Kidney (tissue), 22 donors: ENCODE measurements at places on chromosomes 12 and 14. TPM values are rescaled to one million over a fixed set of nuclear protein-coding genes. Genes with fewer than 3 reads are reported as not detected.

MSRB3 gene
- 10.3 TPM for polyA plus RNA-seq

- DNase-seq, result no peak
Observed at GRCh38 chr14:32724867-32725471, 213.7 kb upstream of the NPAS3 start.

GRCh38 chr12:93682846-93683261, 5.7 kb downstream of the CRADD start:
- no peak for DNase-seq

GZMB gene
- 0.86 TPM for polyA plus RNA-seq

DNA sequence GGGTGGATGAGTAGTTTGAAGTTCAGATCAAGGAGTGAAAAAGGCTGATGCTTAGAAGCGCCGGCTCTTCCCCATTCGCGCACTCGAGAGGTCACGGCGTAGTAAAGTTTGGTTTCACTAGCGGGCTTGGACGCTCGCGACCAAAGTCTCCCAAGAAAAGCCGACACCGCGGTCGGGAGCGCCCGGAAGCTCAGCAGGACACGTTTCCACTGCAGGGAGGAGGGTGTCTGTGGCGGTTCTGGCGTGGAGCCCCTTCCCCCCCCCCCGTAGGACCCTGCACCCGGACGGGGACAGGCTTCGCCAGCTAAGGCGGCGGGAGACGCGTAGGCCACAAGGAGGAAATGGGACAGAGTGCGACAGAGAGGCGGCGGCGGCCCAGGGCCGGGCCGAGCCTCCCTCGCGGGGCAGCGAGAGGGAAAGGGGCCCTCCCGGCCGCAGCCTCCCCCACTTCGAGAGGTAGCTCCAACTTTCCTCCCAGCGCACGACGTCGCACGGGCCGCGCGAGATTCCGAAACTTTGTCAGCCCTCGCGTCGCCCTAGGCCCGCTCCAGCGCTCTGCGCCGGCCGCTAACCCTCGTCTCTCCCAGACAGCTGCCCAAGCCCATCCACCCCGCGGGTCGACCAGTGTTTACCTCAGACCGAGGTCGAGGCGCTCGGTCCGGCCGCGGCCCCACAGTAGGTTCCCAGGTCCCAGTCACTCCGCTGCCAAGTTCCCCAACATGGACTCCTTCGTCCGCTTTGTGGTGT, 480 bp downstream of the SCAF11 start:
- peak; percentile 88 for DNase-seq

CEBPE gene
- polyA plus RNA-seq, result not detected

DNA sequence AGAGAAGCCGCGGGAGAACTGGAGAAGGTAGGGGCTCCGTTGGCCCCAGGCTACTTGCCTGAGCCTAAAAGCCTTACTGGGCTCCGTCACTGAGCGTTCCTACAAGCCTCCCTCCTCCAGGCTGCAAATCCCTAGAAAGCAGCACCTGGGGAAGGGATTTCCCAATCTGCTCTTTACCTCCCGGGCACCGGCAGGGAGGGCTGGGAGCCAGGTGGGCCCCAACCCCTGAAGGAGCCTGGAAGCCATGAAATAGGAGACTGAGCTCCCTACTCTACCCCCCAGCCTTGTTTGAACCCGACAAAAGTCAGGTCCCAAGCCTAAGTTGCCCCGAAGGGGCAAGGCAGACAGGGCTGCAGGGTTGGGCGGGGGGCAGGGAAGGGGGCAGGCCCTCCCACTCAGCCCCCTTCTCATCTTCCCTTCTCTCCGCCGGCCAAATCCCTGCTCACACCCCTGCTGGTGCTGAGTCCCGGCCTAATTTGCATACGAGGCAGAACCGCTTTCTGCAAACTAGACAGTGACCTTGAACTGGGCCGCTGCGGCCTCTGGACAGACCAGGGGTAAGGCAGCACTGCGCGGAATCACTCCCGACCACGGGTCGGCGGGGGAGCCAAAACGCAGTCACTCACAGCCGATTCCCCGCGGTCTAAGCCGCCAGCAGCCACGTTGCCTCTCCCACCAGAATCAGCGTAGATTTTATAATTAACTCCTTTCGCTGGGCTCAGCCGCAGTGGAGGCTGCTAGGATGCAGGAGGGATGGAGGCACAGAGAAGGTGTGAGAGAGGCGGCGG, 3.7 kb upstream of the HOXC12 start:
- no peak for DNase-seq

DNA sequence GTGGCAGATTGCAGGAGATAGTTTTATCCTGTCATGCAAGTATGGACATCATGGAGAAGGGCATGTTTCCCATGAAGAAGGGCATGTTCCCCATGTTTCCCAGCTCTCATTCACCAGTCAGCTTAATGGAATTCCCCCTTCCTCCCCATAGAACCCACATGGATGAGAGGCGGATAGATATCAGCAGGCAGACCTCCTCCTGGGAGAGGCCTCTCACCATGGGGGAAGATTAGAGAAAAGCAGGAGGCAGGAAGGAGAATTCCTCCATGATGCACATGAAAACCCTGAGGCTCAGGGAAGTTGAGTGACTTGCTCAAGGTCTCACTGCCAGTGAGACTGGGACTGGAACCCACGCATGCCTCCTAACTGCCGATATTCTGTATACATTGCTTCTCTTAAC, 92.9 kb upstream of the FOXN3 start:
- DNase-seq, result no peak

- DNase-seq, result no peak
Observed at GRCh38 chr12:43841253-43841652, 5.4 kb downstream of the TMEM117 start.

GRCh38 chr12:27513155-27513824, 10.7 kb upstream of the PPFIBP1 start:
- no peak for DNase-seq

- no peak for DNase-seq
Observed at GRCh38 chr12:14691560-14691959, 4.8 kb downstream of the GUCY2C start.

DNA sequence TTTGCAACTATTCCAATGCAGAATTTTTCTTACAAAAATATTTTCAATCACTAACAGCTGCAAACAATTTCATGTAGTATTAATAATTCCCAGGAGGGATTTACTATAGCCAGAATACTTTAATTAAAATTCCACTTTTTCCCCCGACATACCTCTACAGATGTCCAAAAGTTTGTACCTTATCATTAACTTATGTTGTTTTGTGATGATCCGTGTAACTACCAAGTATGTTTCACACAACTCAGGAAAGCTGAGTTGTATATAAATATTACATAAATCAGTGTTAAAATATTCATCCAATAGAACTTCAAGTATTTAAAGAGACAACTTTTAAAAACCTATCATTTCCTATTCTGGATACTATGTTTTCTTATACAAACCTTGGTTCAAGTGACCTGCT, 2.4 kb downstream of the EPS8 start:
- no peak for DNase-seq

DNA sequence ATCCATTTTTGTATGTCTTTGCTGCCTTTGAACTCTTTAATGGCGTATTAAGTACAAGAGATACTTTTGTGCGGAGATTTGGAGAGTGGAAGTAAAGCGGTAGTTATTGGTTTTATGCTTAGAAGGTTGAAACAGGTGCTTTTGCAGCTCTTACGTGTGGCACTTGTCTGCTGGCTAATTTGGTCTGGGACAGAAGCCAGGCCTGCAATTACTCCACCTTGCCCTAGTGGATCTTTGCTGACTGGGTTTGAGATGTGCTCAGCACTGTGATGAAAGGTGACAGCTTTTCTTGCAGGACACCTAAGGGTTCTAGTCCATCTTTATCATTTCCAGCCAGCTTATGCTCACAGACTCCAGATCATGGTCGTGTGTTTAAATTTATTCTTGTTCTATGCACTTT, 252.5 kb downstream of the RPL10L start:
- no peak for DNase-seq

GRCh38 chr12:86411710-86412109, 155.5 kb upstream of the MGAT4C start:
- DNase-seq, result no peak

DNA sequence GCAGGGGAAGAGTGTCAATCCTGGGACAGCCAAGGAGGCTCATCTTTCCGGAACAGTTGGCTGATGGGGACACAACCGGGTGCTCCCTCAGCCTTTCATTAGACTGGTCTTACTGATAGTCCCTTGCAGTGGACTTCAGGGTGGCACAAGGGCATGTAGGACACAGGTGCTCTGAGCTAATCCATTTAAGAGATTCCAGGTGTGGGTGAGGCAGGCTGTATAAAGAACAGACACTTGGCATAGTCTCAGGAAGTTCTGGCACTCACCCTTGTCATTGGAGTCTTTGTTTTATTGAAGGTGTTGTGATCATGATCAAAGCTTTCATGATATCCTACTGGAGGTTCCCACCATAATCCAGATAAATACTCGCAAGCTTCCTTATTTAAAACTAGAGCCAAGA, 341.6 kb downstream of the EMP1 start:
- no peak for DNase-seq

DNA sequence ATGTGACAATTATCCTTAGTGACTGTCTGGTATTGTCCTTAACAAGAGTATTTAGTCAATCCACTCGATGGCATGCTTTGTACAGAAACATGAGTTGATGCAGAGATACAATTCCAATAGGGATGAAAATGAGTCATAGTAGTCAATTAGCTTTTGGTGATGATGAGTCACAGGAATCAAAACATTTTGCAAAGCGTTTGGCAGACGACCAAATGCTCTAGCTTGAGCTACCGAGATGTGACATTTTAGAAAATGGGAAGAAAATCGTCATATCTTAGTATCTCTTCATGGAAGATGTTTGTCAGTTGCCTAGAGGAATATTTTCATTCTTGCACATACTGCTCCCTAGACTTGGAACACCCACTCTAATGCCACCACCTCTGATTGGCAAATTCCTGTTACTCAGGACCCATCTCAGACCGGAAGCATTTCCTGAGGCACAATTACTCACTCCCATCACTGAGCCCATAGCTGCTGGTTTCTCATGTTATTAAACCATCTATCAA, 95.0 kb downstream of the LMNTD1 start:
- no peak for DNase-seq

DNA sequence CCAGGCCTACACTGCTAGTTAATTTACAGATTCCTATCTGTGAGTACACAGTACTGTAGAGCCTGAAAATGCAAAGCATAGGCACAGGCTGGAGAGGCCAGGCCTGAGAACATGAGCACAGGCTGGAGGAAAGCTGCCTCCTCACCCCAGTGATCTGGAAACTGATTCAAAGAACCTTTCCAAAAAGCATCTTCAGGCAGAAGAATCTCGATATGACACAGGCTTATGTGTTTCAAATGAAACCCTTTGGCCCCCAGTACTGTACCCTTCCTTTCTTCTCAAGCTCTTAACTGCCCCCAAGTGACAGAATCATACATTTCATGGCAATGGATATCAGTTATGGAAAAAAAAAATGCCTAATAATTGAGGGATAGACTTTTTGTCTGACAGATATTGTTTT, 122.0 kb downstream of the KCNC2 start:
- DNase-seq, result no peak

DNA sequence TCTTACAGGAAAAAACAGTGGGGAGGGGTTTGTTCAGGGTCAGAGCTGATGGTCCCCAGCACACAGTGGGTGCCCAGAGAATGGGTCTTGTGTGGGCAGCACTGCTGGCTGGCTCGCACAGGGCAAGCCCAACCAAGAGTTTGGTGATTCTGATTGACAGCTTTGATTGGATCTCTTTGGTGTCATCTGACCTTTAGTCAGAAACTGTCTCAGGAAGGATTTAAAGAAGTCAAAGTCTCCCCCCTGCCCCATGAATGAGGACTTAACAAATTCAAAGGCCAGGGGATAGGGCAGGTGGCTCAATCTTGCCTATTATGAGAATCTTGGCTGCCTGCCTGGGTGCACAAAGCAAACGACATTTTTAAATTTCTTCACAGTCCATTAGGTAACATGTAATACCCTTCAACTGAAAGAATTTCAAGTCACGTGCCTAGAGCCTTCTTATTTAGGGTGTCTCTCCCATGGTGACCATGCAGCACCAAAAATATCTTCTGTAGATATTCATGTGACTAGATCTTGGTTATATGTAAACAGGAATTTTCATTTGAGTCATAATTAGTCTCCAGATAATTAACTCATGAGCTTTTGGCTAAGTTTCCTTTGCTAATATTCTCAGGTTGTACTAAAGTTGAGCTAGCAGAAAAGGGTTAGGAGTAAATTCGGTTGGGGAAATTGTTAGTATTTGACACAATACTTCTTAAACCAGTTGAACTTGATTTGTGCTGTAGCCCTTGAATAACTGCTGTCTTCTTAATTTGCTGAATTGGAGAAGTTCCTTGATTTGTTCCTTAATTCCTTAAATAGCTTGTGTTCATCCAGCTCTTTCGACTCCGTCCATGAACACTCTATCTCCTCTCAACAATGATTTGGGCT, 54.5 kb upstream of the HECTD1 start:
- DNase-seq, result no peak

- DNase-seq, result peak; percentile 49
Observed at GRCh38 chr12:123270214-123271000, 1.2 kb downstream of the CDK2AP1 start.

YBX3 gene
- polyA plus RNA-seq, result 86.9 TPM

MYO1H gene
- 0.56 TPM for polyA plus RNA-seq

DCN gene
- 239 TPM for polyA plus RNA-seq

ZNF26 gene
- 2.9 TPM for polyA plus RNA-seq

DNA sequence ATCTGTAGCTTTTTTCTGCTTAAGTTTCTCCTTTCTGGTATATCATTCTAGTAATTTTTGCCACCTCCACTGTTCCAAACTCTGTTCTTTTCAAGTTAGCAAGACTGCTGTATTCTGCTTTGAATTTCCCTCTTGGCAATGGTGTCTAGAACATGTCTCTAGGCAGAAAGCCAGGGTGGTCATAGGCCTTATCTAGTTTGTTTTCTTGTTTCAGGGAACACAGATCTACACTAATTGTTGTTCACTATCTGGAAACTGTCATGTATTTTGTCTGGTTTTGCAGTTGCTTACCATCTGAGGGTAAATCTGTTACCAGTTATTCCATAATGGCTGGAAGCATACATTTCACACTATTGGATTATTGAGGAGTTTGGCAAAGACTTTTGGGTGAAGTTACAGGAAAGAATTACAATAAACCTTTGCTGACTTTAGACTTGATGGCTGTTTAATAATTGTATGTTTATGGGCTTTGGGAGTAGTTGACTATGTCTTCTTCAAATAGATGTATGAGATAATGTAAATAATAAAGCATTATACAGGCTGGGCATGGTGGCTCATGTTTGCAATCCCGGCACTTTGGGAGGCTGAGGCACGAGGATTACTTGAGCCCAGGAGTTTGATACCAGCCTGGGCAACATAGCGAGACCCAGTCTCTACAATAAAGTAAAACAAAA, 41.4 kb downstream of the FUT8 start:
- no peak for DNase-seq
